ENCODE measurements at places on chromosomes 3 and 15.

GRCh38 chr15:27679731-27680471, 419.2 kb downstream of the OCA2 start:
- DNase-seq, result peak; percentile 20

DNA sequence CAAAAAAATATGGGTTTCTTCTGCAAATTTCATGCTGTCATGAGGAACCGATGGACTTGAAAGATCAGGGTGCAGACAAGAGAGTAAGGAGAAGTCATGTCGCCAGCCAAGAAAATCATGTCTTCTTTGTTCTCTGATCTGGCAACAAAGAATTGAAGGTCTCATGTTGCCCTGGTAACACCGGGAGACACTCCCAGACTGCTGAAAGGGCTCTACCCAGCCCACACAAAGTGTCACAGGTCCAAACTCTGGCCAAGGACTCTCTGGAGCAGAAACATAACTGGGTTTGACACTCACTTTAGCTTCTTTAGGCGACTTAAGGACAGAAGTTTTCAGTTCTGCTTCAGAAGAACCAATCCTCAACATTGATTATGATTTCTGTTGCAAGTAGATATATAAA, 42.9 kb downstream of the SIDT1 start:
- DNase-seq, result no peak

DNA sequence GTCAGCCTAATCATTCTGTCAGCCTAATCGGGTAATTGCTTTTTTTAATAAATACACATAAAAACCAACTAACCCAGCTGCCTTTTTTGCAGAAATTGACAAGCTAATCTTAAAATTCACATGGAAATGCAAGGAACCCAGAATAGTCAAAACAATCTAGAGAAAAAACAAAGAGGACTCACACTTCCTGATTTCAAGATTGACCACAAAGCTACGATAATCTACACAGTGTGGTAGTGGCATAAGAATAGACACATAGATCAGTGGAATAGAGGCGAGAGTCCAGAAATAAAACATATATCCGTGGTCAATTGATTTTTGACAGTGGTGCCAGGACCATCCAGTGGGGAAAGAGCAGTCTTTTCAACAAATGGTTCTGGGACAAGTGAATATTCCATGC, 2.4 kb upstream of the C3orf20 start:
- DNase-seq, result no peak

DNA sequence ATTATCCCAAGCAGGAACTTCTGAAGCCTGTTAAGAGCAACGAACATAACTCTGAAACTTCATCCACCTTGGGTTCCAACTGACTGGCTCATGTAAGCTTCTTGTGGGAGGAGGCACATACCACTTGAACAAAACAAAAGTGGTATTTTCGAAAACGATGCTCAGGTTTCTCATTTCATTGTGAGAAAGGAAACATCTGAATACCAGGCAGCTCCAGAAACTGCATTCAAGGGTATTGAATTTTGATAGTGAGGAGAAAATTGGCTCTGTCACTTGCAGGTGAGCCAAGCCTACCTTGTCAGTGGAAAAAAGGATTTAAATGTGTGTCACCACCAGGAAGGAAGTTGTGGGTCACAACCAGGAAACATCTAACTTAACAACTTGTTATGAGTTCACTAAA, 218.1 kb upstream of the SATB1 start:
- DNase-seq, result no peak

DNA sequence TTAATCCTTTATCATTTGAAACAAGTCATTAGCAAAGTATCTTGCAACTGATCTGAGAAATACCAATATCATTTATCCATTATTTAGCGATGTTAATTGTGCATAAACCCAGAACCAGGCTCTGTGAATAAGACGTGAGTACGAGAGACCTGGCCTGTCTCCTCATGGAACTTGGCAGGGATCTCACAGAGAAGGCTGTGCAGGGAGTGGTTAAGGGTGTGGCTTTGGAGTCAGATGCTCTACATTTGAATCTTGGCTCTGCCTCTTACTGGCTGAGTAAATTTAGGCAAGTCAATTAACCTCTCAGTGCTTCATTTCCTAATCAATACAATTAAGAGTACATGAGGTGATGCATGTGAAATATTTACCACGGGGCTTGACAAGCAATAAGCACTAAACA, 39.9 kb upstream of the TBL1XR1 start:
- no peak for DNase-seq

DNA sequence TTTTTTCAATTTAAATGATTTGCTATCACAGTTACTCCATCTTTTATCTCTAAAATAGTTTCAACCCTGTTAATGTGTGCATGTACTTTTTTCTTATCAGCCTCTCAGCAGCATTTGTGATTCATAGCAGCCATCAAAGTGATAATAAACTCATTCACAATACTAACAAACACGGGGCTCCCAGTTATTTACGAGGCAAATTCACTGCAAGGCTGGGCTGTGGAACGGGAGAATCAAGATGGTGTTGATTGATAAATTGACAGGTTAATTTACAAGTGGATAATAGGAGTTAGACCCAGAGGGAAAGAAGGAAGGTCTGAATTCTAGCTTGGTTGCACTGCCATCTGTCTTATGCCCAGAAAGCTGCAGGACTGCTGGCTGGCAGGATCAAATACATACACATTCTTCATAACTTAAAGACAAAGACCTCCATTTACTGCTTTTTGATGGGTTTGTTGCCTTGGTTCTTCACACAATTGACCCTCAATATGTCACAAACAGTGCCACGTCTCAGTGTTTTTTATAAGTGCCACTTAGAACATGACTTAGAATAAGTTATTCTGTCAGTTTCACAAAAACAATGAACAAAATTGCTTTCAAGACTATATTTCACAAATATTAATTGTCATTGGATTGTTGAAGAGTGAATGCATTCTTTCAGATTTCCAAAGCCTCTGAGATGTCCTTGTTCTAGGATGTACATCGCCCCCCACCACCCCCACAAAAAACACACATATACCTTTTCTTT, 562.8 kb downstream of the NR2F2 start:
- DNase-seq, result no peak

Measured in hypothalamus (tissue), 51 donors.